Stimulated activated CD4-positive, alpha-beta T cell treated with anti-CD3 and anti-CD28 coated beads, Interleukin-1b, Interleukin-23, amount 100 ng/mL, for 48 hours (primary cell): ENCODE measurements at places on chromosomes 2 and 18.

- DNase-seq, result no peak
Observed at GRCh38 chr2:228657807-228658402, 476.4 kb upstream of the SPHKAP start.

GRCh38 chr18:74722237-74722636, 124.6 kb downstream of the ZNF407 start:
- no peak for DNase-seq

- DNase-seq, result no peak
Observed at GRCh38 chr18:44518666-44519065, 162.0 kb upstream of the SETBP1 start.

GRCh38 chr18:421247-422155, 79.0 kb downstream of the COLEC12 start:
- no peak for DNase-seq
